ENCODE measurements at places on chromosomes 1 and 21.

DNA sequence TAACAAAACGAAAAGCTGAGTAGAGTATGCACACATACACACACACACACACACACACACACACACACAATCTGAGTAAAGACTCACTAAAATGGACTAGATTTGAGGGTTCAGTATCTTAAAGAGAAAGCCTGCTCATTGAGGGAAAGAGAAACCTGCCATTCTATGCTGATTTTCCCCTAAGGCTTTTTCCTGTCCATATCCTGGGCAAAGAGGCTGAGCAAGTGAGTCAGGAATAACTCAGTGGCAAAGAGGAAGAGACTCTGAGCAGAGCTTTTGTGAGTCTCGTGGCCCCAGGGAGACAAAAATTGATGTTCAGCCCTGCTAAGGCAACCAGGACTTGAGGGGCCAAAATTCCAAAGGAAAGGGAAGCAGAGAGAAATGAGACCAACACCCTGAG is 37.3 kb upstream of the RUNX1 start:
- DNase-seq, result no peak

- peak; percentile 29 for DNase-seq
Observed at GRCh38 chr1:1144122-1144842, 28.4 kb upstream of the C1orf159 start.

DNA sequence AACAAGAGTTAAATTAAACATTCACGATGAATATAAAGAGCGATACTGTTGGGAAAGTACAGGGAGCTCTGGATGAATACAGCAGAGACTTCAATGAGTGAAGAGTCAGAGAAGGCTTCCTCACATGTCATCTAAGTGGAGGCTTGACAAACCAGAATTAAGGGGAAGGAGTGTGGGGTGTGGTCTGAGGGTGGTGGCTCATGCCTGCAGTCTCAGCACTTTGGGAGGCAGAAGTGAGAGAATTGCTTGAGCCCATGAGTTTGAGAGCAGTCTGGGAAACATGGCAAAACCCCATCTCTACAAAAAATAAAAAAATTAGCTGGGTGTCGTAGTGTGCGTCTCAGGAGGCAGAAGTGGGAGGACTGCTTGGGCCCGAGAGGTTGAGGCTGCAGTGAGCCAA is 8.7 kb downstream of the SDHB start:
- no peak for DNase-seq

- DNase-seq, result no peak
Observed at GRCh38 chr1:53475664-53476063, 16.5 kb downstream of the DMRTB1 start.

GRCh38 chr1:153556348-153556747 is 7.3 kb upstream of the S100A3 start:
- DNase-seq, result no peak

- no peak for DNase-seq
Observed at GRCh38 chr1:47911424-47911823, 85.8 kb downstream of the TRABD2B start.

GRCh38 chr1:111354584-111354983 is 63.9 kb downstream of the CHIA start:
- DNase-seq, result no peak

- DNase-seq, result no peak
Observed at GRCh38 chr1:93595743-93596142, 85.9 kb downstream of the BCAR3 start.

DNA sequence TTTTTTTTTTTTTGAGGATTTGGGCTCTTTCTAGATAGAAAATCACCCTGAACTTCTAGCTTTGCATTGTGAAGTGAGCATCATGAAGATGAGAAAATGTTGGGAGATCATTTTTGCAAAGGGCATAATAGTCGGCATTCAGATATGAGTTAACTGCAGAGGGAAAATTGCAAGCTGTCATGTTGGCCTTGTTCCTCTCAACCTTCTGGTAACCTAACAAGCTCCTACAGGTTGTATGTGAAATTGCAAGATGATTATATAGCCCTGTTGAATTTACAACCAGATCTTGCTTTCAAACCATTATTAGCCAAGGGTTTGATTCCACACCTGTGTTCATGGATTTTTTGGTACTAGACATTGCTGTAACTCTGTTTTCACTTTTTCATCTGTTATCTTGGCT is 2.2 kb downstream of the ELOA start:
- DNase-seq, result no peak

- DNase-seq, result no peak
Observed at GRCh38 chr1:47590523-47591225, 152.8 kb downstream of the FOXD2 start.

DNA sequence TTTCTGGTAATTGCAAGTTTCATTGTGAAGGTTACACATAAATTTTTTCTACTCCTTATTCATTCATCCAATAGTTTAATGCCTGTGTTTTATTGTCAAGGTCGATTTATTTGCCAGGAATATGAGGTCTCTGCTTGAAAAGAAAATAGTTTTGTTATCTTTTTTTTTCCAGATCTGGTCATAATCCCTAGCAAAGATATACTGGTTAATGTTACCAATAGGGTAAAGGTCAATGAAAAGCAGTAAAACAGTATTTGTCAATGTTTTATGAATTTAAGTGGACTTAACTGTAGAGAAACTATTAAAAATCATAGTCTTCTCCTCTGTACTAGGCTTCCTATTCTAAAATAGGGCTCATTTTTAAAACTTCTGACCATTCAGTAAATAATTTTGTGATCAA is 8.1 kb upstream of the FMO3 start:
- DNase-seq, result no peak

GRCh38 chr1:204126956-204127355 is 24.9 kb downstream of the ETNK2 start:
- no peak for DNase-seq

DNA sequence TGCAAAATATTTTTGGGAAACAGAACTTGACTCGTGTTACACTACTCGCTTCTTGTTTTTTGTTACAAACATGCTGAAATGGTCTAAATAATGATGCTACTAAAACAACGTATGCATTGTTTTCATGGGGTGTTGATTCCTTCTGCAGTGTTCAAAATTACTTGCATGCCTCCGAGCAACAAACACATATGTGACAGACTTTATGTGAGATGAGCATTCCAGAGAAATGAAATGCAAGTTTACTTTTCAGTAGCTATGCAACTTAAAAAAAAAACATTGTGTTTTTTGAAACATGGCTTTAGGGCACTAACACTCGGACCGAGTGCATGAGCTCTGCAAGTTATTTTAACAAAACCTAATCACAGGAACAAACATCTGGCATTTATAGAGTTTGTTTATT is 84.8 kb downstream of the CAMTA1 start:
- no peak for DNase-seq

GRCh38 chr1:52186449-52186848 is 44.6 kb downstream of the ZFYVE9 start:
- DNase-seq, result no peak

DNA sequence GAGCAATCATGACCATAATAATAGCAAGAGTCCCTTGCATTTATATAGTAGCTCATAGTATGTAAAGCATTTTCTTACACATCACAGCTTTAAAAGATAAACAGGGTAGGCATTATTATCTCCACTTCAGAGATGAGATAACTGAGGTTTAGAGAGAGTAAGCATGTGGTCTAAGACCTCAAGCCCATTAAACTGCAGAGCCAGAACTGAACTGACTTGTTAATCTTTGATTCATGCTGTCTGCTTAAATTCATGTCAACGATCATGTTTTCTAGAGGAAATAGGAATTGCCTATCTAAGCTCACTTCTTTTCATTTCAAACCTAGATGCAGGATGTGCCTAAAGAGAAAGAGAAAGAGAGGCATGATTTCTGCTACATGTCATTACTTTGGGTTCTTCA is 524.8 kb downstream of the PTPRC start:
- DNase-seq, result no peak

DNA sequence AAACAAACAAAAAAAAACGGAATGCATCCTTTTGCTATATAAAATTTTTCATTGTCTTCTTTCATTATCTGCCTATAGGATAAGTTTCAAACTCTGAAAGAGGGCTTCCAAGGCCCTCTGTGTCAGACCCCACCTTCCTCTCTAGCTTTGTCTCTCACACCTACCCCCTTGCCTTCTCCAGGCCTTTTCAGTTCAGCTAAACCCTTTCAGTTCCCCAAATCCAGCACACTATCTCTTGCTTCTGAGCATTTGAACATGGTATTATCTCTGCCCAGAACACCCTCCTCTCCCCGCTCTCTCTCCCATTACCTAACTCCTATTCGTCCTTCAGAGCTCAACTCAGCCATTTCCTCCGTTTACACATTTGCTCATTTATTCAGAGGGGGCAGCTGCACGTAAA is 35.7 kb downstream of the C1orf216 start:
- no peak for DNase-seq

DNA sequence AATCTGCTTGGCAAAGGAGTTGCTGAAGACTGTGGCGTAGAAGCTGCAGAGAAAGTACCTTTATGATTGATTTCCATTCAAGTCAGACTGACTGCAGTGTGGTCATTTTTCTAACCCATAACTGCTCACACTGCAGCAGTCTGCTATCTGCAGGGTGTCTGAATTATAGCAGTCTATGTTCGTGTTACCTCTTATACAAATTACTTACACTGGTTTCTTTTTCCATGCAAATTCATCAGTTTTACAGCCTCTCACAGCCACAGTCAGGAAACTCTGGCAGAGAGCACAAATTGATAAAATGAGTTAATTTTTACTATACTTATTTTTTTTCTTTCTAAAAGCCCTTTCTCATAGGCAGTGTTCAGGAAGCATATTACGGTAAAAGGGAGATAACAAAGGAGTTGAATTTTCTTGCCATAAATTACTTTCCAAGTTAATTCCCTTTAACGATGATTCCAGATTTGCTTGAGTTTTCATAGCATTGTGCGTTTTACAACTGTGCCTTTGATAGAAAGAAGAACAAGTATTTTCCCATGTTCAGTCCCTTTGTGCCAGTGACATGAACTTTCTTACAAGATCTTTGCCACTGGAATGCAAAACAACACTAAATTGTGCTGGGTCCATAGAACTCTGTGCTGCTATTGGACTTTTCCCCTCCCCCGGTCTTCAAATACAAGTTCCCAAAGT is 261.5 kb downstream of the NFIA start:
- DNase-seq, result no peak

- DNase-seq, result no peak
Observed at GRCh38 chr1:203858975-203859374, 2.4 kb upstream of the SNRPE start.

DNA sequence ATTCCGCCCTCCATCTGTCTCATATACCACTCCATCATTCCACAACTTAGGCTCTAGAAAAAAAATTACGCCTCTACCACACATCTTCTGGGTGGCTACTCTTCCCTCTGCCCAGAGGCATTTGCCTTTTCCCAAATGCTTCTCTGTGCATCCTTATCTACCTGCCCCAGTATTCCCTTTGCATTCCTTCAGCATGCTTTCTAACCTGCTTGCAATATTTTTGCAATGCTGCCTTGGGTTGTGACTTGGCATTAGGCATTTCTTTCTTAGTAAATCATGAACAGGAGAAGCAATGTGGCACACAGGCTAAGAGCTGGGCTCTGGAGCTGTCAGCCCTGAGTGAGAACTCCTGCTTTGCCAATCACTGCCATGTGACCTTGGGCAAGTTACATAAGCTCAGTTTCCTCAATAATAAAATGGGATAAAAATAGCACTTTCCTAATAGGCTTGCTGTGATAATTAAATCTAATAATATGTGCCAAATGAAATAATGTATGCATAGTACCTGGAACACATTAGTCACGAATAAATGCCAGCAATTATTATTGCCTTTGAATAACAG is 276.0 kb downstream of the ASTN1 start:
- DNase-seq, result no peak

- DNase-seq, result peak; percentile 44
Observed at GRCh38 chr1:2290595-2291510, 62.7 kb downstream of the SKI start.

DNA sequence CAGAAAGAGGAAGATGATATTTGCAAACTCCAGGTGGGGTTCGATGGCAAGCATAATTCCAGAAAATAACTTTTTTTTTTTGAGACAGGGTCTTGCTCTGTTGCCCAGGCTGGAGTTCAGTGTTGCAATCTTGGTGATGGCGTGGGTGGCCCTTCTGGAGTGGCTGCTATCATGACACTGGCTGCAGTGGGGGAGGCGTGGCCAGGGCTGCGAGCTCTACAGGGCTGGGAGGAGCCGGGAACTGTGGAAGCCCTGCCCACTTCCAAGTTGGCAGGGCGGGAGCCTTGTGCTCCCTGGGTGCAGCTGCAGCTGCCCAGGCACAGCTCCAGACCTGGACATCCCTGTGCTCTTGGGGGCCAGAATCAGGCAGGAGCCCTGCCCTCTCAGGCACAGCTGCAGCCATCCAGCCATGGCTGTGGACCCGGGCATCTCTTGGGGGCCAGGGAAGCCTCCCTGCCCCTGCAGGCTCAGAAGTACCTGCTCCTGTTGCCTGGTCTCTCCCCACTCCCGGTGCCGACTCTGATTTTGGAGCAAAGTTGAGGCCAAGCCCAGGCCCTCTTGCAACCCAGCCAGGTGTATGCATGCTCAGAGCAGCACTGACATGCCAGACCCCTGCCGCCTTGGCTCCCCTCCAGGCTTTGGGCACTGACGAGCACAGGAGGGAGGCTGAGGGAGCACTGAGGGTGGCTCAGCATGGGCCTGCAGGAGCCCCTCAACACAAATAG is 7.2 kb upstream of the BCL10 start:
- no peak for DNase-seq

DNA sequence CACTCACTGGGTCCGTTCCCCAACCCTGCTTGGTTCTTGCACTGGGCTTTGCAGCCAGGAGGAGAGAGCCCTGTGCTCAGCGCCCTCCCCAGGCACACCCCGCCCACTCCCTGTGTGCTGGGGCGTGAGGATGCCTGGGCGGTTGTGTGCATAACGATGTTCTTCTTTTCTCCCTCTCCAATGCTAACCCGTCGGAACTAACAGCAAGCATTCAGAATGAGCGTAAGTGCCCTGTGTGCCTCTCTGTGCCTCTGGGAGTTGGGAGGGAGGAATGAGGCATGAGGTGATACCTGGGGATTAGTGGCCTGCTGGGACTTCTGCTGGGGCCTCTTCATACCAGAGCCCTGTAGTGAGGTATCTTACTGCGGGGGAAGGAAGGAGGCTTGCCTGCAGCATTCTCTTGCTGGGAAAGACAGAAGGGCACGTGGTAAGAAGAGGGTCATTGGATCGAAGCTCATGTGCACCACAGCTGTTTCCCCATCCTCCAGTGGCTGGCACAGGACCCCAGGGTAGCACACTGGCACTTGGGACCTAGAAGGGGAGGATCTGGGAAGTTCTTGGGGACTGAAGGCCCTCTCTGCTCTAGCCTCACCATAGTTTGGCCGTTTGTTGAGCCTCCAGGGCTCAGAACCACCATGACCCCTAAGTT is 79.8 kb downstream of the NFASC start:
- no peak for DNase-seq

DNA sequence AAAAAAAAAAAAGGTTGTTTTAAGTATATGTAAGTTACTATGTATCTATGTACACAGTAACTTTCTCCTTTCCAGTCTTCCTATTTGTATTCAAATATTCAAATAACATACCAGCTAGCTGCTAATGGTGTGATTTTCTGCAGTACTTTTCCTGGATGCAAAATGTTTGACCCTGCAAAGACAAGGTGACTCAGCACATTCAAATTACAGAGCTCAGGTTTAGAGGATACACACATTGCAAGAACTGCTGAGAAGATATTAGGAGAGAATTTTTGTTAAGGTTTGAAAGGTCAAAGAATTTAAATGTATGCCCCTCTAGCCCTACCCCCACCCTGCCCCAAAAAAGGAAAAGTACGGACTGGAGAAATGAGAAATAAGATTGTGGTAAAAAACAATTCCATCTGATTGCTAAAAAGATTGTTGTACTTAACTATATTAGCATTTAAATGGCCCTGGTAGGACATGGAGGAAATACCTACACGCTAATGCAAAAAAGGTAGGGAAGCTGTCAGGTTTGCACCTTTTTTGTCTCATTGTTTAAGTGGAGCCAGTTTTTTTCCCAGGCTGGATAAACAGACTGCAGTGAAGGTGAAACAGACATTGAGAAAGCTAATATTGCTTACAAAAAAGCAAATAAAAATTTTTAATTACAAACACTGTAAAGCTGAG is 45.6 kb downstream of the ZNF281 start:
- no peak for DNase-seq
